NCI-H2171 treated with DMSO at 0.1 percent for 48 hours (cell line): ENCODE measurements at places on chromosomes 11 and 22.

DNA sequence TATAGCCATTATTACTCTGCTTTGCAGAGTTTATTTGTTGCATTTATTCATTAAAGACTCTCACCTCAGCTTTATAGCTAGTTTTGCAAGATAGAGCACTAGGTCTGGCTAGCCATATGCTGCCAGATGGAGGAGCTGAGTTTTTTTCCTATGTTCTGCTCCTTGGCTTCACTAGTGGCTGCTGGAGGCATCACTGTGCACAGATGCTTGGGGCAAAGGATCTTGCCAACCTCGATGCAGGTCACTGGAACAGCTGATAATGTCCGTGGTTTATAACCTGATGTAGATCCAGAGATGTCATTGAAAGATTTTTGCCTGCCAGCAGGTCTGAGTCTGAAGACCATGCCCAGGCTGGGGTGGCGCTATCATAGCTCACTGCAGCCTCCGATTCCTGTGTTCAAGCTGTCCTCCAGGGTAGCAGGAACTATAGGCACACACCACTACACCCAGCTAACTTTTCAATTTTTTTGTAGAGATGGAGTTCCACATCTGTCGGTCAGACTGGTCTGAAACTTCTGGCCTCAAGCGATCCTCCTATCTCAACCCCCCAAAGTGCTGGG, 63.2 kb downstream of the PACS1 start:
- peak; percentile 95 for DNase-seq

DNA sequence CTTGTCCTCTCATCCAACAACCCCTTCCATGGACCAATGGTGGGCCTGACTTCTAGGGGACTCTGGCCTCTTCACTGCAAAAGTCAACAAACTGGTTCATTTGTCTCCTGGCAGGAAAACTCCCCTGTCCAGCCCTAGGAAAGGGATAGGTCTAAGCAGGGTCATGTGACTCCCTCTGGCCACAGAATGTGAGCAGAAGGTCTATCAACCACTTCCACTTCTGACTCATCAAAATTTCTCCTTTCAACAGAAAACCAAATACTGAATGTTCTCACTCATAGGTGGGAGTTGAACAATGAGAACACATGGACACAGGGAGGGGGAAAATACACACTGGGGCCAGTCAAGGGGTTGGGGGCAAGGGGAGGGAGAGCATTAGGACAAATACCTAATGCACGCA, 1.3 kb upstream of the ISX start:
- DNase-seq, result no peak

- no peak for DNase-seq
These were observed 650 bp upstream of the CHID1 start for GRCh38 chr11:911031-911889.

DNA sequence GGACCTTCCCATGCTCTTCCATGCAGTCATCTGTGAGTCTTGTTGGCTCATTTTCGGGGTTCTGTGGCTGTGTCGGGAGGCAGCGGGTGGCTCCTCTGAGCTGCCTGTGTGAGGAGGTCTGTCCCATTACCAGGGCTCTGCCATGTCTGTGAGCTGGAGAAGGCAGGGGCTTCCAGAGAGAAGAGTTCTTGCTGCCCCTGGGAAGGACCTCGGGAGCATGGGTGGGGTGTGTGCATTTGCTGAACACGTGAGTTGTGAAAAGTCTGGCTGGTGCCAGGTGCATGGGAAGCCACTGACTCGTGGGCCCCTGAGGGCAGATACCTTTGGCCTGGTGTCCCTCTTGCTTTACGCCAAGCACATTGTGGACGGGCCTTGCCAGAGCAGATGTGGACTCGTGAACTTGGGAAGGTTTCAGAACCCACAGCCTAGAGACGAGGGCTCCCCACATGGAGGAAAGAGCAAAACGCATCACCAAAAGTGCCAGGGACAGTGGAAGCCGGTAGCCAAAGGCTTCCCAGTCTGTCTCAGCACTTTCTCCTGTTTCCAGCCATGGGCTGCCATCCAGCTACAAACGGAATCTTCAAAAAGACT, 1324.5 kb downstream of the BRD1 start:
- no peak for DNase-seq

- DNase-seq, result no peak
These were observed 87.2 kb downstream of the PDHX start for GRCh38 chr11:35003658-35004057.

DNA sequence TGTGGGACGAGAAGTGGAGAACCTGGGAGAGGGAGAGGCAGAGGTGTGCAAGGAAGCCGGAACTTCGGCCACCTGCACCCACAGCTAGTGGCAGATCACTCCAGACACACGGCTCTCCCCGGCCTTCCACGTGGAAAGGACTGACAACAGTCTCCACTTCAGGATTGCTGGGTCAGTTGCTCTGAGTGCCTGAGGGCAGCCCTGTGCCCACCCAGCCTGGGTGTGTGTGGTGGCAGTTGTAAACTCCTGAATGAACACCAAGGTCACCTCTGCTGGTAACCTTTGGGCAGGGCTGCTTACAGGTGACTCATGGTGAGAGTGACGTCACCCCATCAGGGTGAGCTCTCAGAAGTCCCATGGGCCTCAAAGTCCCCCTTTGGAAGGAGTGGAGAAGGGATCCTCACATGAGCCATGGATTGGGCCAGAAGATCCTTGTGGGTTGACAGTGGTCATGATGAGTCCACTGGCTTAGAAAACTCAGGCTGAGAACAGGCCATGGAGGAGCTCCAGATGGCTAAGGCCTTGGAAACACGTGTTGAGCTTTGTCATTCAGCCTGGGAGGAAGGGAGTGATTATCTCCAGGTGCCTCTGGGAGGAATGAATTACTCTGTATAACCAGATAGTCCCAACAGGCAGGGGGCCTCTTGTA, 71.3 kb downstream of the BCR start:
- DNase-seq, result peak; percentile 38

GRCh38 chr22:40406063-40406890, 35.9 kb downstream of the SGSM3 start:
- DNase-seq, result no peak

DNA sequence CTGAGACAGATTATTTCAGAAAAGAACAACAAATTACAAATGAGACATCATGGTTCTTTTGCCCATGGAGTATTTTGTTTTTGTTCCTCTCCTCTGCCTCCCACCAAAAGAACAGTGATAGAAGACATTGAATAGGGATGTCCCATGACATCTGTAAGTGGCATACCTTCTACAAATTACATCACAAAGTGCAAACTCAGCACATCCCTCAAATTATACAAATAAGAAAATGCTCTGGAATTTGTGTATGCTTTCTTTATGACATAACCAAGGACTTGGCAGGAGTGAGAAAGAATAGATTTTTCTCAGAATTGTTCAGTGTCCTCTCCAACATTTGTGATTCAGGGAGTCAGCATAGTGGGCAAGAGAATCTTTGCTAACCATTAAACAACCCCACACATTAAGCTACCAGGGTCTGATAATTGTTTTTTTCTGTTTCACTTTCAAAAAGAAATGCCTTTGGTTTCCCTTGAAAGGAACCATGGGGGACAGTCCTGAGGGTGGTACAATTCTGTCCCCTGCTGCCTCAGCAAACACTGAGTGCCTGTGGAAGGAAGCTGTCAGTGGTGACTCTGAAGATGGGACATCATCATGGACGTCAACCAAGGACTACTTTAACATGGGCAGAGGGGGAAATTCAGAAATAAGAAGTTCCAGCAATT, 430.3 kb downstream of the AASDHPPT start:
- no peak for DNase-seq

DNA sequence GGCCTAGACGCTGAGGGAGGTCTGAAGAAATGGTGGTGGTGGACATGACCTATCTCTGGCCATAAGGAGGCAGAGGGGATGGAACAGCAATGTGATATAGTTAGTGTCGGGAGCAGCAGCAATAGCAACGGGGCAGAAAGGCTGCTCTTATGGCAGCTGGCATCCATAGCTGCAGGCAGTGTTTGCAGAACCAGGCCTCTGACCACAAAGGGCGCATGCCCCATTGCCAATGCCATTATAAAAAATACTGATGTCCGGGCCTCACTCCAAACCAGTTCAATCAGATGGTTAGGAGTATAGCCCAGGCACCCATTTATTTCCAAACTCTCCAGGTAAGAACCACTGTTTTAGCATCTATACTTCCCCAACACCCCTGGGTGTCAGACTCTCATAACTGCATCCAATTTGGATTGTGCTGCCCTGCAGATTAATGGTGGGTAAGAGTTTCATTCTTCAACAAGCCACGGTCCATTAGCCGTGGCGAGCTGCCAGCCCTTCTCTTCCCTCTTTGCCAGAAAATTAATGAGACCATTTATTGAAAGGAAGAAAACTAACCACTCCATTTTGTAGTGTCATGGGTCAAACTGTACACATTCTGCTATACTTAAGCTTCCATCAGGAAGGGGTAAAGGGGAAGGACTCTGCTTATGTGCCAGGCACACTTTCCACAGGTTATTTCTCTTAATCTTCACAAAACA, 72.8 kb upstream of the SPON1 start:
- peak; percentile 14 for DNase-seq

DNA sequence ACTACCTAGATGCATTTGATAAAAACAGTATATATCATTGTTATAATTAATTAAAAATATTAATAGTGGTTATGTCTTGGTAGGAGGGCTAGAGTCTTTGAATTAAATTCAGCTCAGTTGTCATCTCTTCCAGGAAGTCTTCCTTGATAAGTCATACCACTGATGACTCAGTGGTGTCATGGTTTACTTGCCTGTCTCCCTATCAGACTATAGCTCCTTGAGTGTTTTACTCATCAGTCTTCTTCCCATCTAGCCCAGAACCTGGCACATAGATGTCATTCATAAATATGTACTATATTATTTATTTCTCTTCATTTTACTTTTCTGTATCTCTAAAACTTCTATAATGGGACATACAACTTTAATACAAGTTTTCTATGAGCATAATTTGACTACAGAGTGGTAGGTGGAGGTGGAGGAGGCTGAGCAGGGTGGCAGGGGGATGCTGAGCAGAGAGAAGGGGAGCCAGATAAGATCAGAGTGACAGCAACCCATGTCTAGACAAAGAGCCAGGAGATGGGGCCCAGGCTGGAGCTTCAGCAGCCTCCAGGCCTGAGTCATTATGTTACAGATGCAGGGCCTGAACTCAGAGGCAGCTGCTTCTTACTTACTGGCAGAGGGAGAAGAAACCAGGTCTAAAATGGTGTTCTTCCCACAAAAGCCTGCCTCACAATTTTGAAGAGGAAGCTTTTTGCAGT, 82.3 kb upstream of the PHOX2A start:
- DNase-seq, result no peak

- peak; percentile 53 for DNase-seq
These were observed 2.3 kb upstream of the FOLR1 start for GRCh38 chr11:72189455-72190250.

- DNase-seq, result no peak
These were observed 94.2 kb downstream of the FCHSD2 start for GRCh38 chr11:73047773-73048371.

DNA sequence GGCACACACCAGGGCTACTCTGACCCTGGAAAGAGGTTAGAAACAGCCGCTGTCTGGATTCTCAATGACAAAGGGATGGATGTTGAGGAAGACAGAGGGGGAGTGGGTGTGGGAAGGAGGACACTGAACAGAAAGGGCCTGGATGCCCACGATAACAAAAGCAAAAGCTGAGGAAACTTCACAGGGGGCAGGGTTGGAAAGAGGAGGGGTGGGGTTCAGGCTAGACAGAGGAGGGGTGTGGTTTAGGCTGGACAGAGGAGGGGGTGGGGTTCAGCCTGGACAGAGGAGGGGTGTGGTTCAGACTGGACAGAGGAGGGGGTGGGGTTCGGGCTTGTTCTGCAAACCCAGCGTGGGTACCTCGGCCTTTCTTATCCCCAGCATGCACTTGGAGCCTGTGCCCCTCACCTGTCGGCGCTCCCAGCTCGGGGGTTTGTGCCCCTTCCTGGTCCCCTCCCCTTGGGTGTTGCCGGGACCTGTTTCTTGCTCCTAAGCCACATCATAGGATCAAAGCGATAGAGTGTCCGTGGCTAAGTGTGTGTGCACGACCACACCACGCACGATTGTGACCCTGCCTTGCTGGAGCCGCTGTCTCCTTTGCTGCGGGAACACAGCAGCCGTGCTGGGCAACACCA, 75.6 kb downstream of the BRD1 start:
- no peak for DNase-seq

- no peak for DNase-seq
These were observed 208.5 kb upstream of the GRIA4 start for GRCh38 chr11:105401269-105401809.

GRCh38 chr11:96085319-96085930, 161.5 kb upstream of the MTMR2 start:
- DNase-seq, result no peak

- DNase-seq, result no peak
These were observed 11.6 kb downstream of the IGF2 start for GRCh38 chr11:2127482-2128129.
